ENCODE measurements at places on chromosomes 2 and 18. TPM values are rescaled to one million over a fixed set of nuclear protein-coding genes. Genes with fewer than 3 reads are reported as not detected.

Gene CFAP221
- total RNA-seq = 0.22 TPM

Gene SAG
- total RNA-seq = not detected

Gene ASB18
- total RNA-seq = not detected

Gene TMEM178A
- 0.21 TPM for total RNA-seq

Gene SPHKAP
- total RNA-seq = 0.01 TPM

Gene IL1F10
- total RNA-seq = not detected

Gene LHCGR
- total RNA-seq = not detected

Gene TTR
- total RNA-seq = not detected

Gene PRKD3
- total RNA-seq = 11.2 TPM

Gene PPP1R7
- 58.0 TPM for total RNA-seq

Gene ELOA2
- total RNA-seq = not detected

Gene ZEB2
- 9.8 TPM for total RNA-seq

Gene CD8A
- 0.51 TPM for total RNA-seq

Gene AGXT
- not detected for total RNA-seq

Gene KLHL41
- total RNA-seq = 0.15 TPM

Gene SCN9A
- total RNA-seq = 2.2 TPM
